ENCODE measurements at places on chromosomes 6 and 20.

- DNase-seq: no peak
These were observed 5.8 kb downstream of the TUBB start for GRCh38 chr6:30725713-30726505.

GRCh38 chr20:63044204-63044600 is 37.4 kb upstream of the BHLHE23 start:
- no peak for DNase-seq

- no peak for DNase-seq
These were observed 88.7 kb upstream of the NAA20 start for GRCh38 chr20:19928328-19929011.

DNA sequence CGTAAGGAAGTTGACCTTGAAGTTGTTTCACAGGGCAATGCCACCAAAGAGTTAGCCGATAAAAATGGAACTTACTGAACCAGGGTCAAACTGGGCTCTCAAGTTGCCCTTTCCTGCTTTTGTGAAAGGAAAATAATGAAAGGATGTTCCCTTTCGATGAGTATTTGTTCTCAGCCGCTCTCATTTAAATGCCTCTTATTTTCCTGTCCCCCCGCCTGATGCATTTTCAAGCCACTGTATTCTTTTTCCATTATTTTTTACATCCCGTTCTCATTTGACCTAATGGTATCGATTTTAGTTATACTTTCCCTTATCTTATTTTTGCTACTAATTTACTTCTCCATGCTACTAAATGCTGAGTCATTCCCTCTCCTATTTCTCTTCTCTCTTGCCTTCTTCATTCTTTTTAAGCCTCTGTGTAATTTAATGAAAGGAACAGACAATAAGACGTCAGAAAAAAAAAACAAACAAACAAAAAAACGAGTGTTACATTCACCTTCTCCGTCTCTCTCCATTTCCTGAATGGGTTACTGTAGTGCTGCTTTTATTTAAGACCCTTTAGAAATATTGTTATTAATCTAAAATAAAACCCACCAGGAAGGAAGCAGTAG is 655 bp upstream of the NDUFAF4 start:
- DNase-seq: no peak

DNA sequence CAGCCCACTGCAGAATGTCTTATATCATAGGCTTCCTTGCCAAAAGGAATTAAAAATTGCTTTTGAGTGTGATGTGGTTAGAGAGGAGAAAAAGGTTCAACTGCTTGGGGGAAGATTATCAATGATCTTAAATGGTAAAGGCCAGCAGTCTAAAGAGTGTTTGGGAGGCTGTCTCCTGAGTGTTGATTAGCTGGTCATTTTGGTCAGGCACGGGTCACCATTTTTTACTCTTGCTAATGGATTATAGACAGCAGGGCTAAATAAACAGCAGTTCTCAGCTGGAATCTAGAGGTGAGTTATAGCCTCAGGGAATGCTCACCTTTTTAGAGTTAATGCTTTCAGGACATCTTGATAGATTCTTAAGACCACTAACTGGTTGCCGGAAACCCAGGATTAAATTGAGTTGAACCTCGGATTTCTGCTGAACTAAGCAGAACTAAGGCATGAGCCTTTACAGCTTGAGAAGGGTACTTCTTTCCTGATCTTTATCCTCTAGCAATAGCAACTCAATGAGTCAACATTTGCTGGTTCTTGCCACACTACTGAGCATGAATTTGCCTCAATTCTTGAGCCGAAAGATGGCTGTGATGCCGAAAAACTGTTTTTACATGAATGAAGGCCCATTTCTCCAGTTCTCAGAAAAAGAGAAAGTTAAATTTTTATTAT is 120.4 kb downstream of the LRRC1 start:
- DNase-seq: no peak

GRCh38 chr20:11676630-11677287 is 240.9 kb upstream of the BTBD3 start:
- no peak for DNase-seq

DNA sequence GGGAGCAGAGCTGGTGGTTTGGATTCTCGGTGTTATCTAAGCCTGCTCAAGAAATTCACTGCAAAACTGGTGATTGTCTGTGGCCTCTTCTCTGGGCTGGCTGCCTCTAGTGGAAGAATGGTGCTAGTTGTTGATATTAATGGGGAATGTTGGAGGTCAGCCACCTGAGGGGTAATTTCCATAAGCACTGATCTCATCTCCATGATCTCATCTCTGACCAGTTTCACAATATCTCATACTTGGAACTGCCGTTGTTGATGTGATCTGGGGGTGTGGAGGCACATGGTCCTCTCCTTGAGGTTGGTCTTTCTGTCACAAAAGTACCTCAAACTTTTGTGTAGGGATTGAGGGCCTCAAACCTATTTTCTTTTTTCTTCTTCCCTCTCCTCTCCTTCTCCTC is 102.6 kb downstream of the CD109 start:
- no peak for DNase-seq

- DNase-seq: no peak
These were observed 220.5 kb downstream of the TENT5A start for GRCh38 chr6:81531869-81532561.

- DNase-seq: no peak
These were observed 354.7 kb downstream of the CDC5L start for GRCh38 chr6:44742201-44742600.

- no peak for DNase-seq
These were observed at the start of gene BFSP1 for GRCh38 chr20:17530716-17531664. Gene BFSP1, minus strand, starts transcription at chr20:17531379. Its CDS starts 50 bp downstream, at chr20:17531329.

GRCh38 chr6:55034752-55035151 is 139.6 kb upstream of the HCRTR2 start:
- no peak for DNase-seq

GRCh38 chr20:32427996-32428395 is 69.9 kb downstream of the ASXL1 start:
- no peak for DNase-seq

- DNase-seq: no peak
These were observed 69.5 kb upstream of the SULF2 start for GRCh38 chr20:47854687-47855212.
